ENCODE measurements at places on chromosomes 3 and 15.

- no peak for DNase-seq
Measured at GRCh38 chr3:152524198-152525140, 255.7 kb downstream of the MBNL1 start.

GRCh38 chr15:100877551-100877950 lies 2.1 kb upstream of the ALDH1A3 start:
- DNase-seq, result no peak

DNA sequence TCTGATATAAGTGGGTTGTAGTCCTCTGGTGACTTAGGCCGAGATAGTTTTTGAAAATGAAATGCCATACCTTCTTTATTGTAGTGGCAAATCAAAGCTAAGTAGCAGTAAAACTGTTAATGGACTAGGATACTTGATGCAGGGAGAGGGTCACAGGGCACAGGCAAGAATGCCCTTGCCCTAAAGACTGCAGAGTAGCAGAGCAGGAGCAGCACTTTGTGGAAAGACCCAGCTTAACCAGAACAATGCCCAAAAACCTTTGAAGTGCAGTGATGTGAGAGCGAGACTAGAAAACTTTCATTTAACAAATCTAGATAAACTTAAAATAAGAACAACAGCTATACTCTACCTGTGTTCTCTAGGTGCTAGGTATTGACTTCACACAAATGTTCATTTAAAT lies 121.9 kb downstream of the MBNL1 start:
- no peak for DNase-seq

- no peak for DNase-seq
Measured at GRCh38 chr3:81380234-81380633, 381.2 kb downstream of the GBE1 start.

- DNase-seq, result no peak
Measured at GRCh38 chr3:159941038-159942000, 47.3 kb upstream of the IL12A start.

DNA sequence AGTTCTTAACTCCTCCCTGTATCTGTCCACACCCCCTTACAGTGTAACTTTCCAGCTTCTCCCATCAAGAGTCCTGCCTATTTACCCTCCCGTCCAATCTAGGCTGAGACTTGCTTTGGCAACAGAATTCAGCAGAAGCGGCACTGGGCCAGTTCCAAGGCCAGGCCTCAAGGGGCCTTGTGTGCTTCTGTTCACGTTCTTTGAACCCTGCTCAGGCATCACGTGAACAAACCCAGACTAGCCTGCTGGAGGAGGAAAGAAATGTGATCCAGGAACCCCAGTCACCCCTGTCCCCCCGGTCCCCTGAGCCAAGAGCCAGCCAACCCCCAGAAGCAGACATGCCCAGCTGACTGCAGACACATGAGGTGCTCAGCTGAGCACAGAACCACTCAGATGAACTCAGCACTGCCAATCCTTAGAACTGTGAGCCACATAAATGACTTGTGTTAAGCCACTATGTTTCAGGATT lies 76.1 kb upstream of the DCLK3 start:
- no peak for DNase-seq

- no peak for DNase-seq
Measured at GRCh38 chr15:62027263-62027565, 33.0 kb downstream of the VPS13C start.
